Stimulated activated naive CD8-positive, alpha-beta T cell treated with anti-CD3 and anti-CD28 coated beads, Interleukin-15, amount 100 ng/mL, for 72 hours (primary cell): ENCODE measurements at places on chromosomes 11 and 22.

- no peak for DNase-seq
Measured at GRCh38 chr11:69878927-69879728, 59.9 kb upstream of the FGF3 start.

GRCh38 chr11:71329165-71329510, 76.8 kb upstream of the SHANK2 start:
- no peak for DNase-seq

DNA sequence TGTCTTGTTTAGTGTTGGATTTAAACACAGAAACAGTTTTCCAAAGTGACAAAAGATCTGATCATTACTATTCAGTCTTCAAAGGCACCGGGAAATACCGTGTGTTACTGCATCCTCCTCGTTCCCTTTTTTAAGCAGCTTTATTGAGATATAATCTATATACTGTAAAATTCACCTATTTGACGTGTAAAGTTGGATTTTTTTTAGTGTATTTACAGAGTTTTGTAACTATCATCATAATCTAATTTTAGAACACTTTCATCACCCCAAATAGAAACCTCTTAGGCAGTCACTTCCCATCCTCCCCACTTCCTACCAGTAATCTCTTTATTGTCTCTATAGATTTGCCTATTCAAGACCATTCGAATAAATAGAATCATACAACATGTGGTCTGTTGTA, 1.4 kb downstream of the ANO5 start:
- no peak for DNase-seq

DNA sequence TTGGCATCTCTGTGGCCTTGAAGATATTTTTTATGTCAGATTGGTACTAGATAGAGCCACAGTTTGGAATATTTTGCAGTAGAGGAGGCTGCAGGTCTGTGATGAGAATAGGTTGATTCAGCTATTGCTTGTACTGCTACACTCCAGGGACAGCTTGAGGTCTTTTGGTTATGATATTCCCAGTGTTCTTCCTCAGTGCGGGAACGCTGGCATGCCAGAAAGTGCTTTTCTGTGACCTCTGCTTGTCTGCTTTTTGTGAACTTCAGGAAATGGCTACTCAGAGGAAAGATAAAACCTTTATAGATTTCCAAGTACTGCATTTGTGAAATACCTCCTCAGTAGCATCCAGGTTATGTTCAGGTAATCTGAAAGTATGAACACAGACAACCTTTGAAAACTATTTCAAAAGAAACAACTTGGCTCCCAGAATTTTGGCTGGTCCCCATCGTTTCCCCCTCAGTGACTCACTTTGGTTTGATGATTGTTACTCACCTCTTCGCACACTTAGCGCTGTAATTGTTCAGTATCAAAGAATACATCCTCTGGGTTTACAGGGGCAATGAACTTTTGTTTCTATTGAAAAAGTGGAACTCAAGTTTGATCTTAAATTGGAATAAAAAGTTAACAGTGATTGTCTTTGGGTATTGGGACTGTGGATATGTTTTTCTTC, 191.4 kb downstream of the HIPK3 start:
- no peak for DNase-seq

DNA sequence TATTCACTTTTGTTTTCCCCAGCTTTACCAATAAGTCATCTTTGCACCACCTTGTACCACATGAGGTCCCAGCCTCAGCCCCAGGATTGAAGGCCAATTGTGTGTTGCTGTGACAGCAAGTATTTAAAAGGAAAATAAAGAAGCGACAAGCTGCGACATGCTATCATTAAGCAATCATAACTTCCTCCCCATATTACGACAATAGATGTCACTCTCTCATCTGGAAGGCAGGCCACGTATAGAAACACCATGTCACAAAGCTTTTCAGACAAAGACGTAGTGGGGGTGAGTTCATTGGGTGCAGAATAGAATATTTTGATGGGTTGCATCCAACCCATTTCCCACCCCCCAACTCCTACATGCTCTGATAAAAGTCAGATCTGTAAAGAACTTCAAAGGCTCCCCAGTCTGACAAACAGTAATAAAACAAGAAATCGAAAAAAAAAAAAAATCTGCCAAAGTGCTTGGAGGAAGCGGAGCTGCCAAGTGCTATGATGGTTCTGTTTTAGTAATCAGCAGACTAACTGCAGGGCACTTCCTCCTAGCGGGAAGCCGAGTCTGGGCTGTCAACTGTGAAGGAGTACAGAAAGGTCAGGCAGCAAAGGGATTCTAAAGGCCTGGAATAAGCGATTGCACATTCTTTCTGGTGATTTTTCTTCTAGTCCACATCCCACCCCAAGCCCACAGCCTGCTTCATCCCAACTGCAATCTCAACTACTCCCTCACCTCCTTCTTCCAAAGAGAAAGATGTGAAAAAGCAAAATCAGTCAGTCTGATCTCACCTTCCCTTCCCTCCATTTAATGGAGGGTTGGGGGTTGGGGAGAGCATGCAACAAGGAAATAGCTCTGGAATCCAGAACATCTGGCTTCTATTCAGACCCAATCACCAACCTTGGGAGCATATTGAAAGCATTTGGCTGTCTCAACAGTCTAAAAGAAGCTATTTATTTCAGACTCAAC, 131.4 kb upstream of the UBASH3B start:
- DNase-seq = no peak

GRCh38 chr22:35043252-35043933, 22.6 kb upstream of the ISX start:
- no peak for DNase-seq

DNA sequence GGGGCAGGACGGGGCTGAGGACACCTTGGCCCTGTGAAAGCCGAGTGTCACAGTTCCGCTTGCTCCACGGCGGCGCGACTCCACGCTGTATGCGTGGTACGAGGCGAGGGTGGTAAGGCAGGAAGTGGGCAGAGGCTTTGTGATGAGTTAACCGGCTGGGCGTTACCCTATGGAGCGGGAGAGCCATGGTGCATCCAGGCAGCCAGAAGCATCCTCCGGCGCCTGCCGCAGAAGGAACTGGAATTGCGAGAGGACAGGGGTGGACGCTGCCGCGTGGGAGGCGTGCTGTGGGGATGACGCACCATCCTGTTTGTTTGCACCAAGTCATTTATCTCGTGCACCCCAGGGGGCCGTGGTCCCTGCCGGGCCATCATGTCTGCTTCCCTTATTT, 643.9 kb downstream of the BRD1 start:
- no peak for DNase-seq
